ENCODE measurements at places on chromosomes 4 and X. TPM values are rescaled to one million over a fixed set of nuclear protein-coding genes. Genes with fewer than 3 reads are reported as not detected.

DNA sequence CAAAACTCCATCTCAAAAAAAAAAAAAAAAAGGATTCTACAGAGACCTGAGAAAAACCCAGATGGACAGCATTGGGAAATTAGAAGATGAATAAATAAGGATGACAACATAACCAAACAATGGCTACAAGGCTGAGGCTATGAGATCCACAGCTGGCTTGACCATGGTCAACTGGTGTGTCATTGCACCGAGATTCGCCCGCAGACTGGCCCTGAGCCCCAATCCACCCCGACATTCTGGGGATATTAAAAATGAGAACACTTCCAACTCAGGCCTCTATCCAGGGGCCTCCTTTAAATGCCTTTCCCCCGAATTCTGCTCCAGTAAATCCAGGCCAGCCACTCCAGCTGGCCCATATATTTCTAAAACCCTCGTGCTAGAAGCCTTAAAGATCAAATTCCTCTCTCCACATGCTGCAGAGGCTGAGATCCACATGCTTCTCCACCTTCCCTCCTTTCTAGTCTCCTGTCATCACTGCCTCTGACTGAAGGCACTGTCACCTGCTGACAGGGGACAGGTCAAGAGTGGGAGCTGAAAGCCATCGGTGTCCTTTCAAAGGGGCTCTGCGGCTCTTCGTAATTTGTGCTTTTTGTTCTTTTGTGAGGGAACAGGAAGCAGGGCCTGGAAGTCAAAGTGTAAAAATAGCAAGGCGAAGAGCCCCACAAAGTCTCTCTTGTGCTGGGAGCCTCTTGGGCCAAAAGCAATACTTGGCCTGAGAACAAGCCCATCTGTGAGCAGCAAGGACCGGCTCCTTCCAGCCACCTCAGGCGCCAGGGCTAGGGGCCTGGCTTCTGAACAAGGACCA is 203.7 kb downstream of the NSUN7 start:
- peak; percentile 18 for DNase-seq
- H3K36me3 ChIP-seq = no peaks in the 10 kb centered on the region
- no peaks in the 10 kb centered on the region for H3K27me3 ChIP-seq

GRCh38 chr4:16443504-16444088 is 217.3 kb upstream of the TAPT1 start:
- no peak overlapping the region for H3K4me3 ChIP-seq
- peak; percentile 56 for DNase-seq
- peaks cover 70% of the 10 kb centered on the region for H3K27me3 ChIP-seq
- no peaks in the 10 kb centered on the region for H3K36me3 ChIP-seq
- no peaks in the 10 kb centered on the region for H3K4me1 ChIP-seq

DNA sequence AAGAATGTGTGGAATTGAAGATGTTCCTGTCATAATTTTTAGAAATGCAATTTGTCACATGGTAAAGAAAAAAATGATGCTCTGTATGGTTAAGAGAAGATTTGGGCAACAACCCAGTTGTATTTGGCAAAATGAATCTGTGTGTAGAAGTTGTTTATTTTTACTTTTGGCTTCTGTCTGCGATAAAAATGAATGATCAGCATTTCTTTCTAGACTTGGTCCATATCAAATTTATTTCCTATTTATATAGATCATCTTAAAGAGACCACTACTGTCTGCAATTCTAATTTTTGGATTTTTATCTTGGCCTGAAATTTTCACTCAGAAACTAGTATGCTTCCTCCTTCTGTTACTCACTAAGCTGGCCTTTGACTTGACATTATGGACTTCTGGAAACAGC is 396.9 kb downstream of the FAM47A start:
- no peaks in the 10 kb centered on the region for H3K27me3 ChIP-seq
- DNase-seq = no peak
- H3K4me3 ChIP-seq = no peak overlapping the region
- no peak overlapping the region for H3K27ac ChIP-seq
- no peaks in the 10 kb centered on the region for H3K36me3 ChIP-seq

- no peak overlapping the region for H3K27ac ChIP-seq
- no peak overlapping the region for H3K4me3 ChIP-seq
- DNase-seq = peak; percentile 13
- H3K4me1 ChIP-seq = no peaks in the 10 kb centered on the region
- H3K27me3 ChIP-seq = no peaks in the 10 kb centered on the region
These were observed 208.2 kb downstream of the PARM1 start for GRCh38 chr4:75141162-75141561.

- H3K27me3 ChIP-seq = no peaks in the 10 kb centered on the region
- H3K36me3 ChIP-seq = no peaks in the 10 kb centered on the region
- H3K4me3 ChIP-seq = no peak overlapping the region
- DNase-seq = no peak
- no peaks in the 10 kb centered on the region for H3K4me1 ChIP-seq
These were observed 660.5 kb upstream of the PABPC4L start for GRCh38 chr4:134862116-134862515.

GRCh38 chr4:141074098-141074878 is 59.0 kb downstream of the RNF150 start:
- H3K27ac ChIP-seq = no peak overlapping the region
- H3K27me3 ChIP-seq = no peaks in the 10 kb centered on the region
- DNase-seq = no peak
- no peaks in the 10 kb centered on the region for H3K4me1 ChIP-seq
- H3K36me3 ChIP-seq = no peaks in the 10 kb centered on the region

Gene ERCC6L
- 34.5 TPM for total RNA-seq

Gene POU4F2
- total RNA-seq = not detected

Gene FDCSP
- not detected for total RNA-seq
